Testis (tissue), 5 donors: ENCODE measurements at places on chromosomes 13 and 19.

DNA sequence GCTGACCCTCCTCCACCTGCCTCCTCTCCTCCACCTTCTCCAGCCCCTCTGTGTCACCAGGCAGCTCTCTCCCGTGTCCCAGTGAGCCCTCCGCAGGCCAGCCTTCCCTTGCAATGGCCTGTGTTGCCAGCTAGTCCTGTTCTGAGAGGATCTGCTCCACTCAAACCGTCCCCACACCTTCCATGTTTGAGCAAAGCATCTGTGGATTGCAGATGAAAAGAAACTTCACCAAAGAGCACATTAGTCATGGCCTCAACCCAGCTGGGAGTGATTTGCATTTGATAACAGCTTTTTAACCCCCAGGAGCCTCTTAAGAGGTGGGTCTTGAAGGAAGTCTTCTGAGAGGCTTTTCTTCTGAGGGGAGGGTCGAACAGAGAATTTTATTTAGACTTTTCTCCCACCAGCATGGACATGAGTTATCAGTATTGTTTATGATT is 72.8 kb downstream of the COL4A2 start:
- no peak for DNase-seq

DNA sequence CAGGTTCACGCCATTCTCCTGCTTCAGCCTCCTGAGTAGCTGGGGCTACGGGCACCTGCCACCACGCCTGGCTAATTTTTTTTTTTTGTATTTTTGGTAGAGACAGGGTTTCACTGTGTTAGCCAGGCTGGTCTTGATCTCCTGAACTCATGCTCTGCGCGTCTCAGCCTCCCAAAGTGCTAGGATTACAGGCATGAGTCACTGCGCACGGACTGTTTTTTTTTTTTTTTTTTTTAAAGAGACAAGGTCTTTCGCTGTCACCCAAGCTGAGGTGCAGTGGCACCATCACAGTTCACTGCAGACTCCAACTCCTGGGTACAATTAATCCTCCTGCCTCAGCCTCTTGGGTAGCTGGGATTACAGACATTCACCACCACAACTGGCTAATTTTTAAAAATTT is 8.2 kb upstream of the ADAMTS10 start:
- DNase-seq = no peak

- DNase-seq = no peak
Observed at GRCh38 chr13:50244355-50244712, 229.1 kb downstream of the KCNRG start.

GRCh38 chr13:97440598-97441170 is 6.7 kb downstream of the RAP2A start:
- DNase-seq = no peak

DNA sequence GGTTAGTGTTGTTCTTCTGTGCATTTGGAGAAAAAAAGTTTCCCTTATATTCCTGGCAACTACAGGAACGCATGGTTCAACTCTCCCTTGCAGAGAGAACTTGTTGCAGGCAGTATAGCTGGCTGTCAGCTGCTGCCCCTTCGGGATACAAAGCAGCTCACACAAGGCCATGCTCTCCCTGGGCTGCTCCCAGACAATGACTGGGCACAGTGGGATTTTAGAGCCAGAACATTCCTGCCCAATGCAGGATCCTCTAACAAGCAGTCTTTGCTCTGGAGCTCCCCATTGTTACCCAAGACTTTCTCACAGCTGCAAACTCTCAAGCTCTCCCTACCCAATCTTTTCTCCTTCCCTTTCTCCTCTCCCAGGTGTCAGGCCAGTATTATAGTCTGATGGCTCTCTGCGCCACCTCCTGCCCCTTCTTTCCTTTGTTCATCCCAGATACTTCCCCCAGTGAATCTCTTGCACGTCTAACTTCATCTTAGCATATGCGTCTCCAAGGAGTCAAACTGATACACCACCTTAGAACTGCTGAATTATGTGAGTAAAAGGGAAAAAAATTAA is 27.5 kb upstream of the SERPINE3 start:
- no peak for DNase-seq

DNA sequence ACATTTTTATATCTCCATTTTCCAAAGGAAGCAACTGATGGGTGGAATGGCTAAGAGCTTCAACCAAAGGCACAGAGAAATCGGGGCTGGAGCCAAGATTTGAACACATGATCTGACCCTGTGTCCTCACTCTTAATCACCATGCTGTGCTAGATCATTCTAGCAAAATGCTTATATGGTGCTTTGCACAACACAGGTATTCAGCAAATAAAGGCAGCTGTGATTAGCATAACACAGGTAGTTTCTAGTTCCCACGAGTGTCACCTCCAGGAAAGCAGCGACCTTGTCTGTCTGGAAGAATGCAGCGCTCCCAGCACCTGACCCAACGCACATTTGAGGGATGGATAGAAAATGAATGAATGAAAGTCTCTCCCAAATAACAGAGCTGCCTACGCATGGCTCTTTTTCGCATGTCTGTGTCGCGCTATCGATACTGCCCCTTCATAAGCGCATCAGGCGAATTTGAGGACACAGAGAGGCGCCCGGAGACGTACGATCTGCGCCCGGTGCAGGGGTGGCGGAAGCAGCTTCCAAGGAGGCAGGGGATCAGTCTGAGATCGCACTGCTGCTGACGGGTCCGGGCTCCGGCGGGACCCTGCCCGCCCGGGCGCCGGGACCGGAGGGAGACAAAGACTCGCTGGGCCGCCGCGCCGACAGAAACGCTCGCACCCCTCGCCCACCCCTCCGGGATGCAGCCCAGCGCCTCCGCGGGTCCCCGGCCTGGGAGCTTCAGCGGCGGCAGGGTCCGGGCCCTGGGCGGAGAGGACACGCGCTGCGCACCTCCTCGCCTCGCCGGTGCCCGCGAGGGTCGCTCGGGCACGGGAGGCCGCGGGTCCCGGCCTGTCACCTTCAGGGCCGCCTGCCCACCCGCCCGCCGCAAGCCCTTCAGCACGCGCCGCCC is 609 bp downstream of the EPS15L1 start:
- DNase-seq = no peak
